Upper lobe of right lung (tissue), 1 donor: ENCODE measurements at places on chromosomes 3 and 15. TPM values are rescaled to one million over a fixed set of nuclear protein-coding genes. Genes with fewer than 3 reads are reported as not detected.

Gene LSMEM2
- not detected for total RNA-seq

Gene TEX9
- total RNA-seq = 7.0 TPM

DNA sequence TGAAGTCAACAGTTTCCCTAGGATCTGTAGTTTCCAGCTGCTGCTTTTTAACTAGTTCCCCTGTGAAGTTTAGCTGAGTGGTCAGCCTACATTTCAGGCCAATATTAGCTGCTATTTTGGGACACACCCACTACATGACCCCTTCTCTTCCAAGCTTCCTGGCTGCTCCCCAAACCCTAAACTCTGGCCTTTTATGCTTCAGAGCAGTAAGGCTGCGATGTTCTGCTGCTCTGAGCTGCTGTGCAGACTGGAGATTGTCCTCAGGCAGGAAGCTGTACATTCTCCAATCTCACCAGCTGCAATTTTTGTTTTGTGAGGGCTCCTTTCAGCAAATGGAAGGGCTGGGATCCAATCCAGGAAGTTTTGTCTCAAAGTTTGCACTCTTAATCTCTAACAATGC, 48.0 kb upstream of the WDR72 start:
- no peak overlapping the region for H3K27ac ChIP-seq
- no peaks in the 10 kb centered on the region for H3K36me3 ChIP-seq
- H3K27me3 ChIP-seq = no peaks in the 10 kb centered on the region
- peaks cover 5% of the 10 kb centered on the region for H3K4me1 ChIP-seq
- H3K4me3 ChIP-seq = no peak overlapping the region

DNA sequence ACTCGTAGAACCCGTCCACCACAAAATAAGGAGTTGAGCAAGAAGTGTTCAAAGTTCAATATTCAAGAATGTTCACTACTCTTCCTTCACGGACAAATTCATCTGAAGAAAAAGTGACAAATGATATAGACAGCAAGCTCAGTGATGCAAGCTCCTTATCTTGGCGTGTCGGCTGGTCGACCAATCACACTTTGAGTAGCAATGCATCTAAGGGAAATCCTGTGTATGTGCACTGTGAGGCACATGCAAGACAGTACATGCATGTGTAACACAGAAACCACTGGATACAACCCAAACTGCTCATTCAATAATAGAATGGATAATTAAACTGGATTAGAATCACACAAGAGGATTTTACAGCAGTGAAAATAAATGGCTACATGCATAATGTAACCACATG, 64.4 kb upstream of the CSPG5 start:
- H3K27me3 ChIP-seq = no peaks in the 10 kb centered on the region
- peaks cover 27% of the 10 kb centered on the region for H3K36me3 ChIP-seq
- peaks cover 5% of the 10 kb centered on the region for H3K4me1 ChIP-seq
- H3K4me3 ChIP-seq = no peak overlapping the region
- no peak for DNase-seq
- no peak overlapping the region for H3K27ac ChIP-seq

GRCh38 chr15:78179906-78180305, 30.7 kb downstream of the IDH3A start:
- no peaks in the 10 kb centered on the region for H3K36me3 ChIP-seq
- DNase-seq = no peak
- H3K27me3 ChIP-seq = no peaks in the 10 kb centered on the region
- H3K4me1 ChIP-seq = no peaks in the 10 kb centered on the region

GRCh38 chr3:190586631-190587011, 72.7 kb downstream of the IL1RAP start:
- H3K4me3 ChIP-seq = no peak overlapping the region
- no peaks in the 10 kb centered on the region for H3K27me3 ChIP-seq
- H3K4me1 ChIP-seq = peaks cover 14% of the 10 kb centered on the region
- no peaks in the 10 kb centered on the region for H3K36me3 ChIP-seq
- no peak for DNase-seq
